Kidney (tissue), 22 donors: ENCODE measurements at places on chromosomes 12 and 14. TPM values are rescaled to one million over a fixed set of nuclear protein-coding genes. Genes with fewer than 3 reads are reported as not detected.
A peak's percentile ranks its signal among the peaks of the same experiment; 100 is the strongest.

GRCh38 chr12:104480826-104481440, 24.2 kb downstream of the CHST11 start:
- DNase-seq: no peak

DNA sequence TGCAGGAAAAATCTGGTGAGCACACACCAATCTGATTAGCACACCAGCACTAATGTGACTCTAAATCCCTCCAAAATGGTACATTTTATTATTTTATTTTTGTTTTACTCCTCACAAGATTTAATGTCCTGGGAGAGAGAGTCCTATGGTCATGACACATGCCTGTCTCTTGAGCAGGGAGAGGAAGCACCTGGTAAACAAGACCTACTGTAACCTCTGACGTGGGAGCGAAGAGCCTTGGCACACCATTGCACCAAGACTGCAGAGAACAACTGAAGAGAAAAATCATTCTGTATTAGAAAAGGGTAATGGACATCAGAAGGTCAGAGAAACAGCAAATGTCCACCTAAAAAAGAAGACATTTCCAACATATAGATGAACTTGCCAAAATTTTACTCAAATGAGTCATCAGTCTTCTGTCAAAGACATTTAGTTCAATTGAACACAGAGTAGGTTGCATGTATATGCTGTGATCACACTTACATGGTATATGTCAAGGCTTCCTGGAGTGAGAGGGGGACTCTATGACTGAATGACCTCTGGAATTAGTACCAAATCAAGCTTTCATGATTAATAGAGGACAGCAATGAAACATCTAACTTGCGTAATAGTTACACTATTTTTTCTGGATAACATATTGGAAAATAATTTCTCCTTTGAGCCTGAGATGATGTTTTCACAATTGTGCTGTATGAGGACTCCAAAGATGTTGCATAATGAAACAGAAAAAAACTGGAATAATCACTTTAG, 186.9 kb upstream of the FLRT2 start:
- DNase-seq: no peak

DNA sequence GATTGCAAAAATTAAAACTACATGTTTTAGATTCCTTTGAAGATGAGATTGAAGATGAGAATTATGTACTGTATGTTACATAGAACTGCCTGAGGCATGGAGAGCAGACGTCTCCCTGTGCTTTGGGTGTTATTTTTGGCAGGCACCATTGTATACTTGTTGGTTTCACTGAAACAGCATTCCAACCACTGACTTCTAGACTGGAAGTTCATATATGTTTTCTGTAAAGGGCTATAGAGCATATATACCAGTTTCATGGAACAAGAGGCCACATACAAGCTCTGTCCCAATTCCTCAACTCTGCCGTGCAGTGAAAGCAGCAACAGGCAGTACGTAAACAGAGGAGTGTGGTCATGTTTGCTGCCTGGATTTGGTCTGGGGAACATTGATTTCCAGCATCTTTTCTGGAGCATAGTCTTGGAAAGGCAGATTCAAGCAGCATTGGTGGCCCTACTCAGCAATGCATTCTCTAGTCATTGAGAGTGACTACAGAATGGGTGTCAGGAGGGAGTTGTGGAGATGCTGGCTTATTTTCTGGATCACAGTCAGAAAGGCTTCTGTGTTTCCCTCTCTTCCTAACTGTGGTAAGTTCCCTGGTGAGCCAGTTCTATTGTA, 57.6 kb upstream of the CNTN1 start:
- peak; percentile 21 for DNase-seq

DNA sequence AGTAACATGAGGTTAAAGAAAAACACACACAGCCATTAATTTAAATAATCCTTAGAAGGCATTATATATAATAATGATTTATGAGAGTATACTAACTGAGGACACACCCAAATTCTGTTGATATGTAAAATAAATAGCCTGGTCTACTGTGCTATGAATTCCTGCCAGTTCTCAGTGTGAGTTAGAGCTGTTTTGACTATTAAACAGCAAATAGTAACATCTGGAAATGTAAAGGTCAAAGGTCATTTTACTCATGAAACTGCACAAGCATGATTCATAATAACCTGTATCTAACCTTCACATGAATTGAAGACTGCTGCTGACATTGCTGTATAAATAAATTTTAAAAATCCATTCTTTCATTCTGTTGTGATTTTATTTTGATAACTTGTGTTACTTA, 966.7 kb downstream of the SLC6A15 start:
- no peak for DNase-seq

GRCh38 chr14:32372154-32372553, 43.1 kb downstream of the AKAP6 start:
- no peak for DNase-seq

DNA sequence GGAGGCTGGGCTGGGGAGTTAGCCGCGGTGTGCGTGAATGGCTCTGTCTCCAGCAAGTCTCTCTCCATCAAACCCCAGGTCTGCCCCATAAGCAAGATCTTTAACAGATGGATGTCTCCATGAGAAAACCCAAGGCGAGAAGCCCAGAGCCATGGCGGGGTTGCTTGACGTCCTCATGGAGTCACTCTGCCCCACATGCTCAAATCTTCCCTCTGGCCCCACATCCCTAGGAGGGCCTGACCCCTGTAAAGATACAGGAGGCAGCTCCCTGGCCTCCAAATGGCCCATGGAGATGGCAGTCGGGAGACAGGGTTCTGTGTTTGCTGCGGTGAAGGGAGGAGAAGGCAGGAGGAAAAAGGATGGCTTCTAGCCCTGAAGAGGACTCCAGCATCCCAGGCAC, 49.3 kb downstream of the C14orf132 start:
- no peak for DNase-seq

DNA sequence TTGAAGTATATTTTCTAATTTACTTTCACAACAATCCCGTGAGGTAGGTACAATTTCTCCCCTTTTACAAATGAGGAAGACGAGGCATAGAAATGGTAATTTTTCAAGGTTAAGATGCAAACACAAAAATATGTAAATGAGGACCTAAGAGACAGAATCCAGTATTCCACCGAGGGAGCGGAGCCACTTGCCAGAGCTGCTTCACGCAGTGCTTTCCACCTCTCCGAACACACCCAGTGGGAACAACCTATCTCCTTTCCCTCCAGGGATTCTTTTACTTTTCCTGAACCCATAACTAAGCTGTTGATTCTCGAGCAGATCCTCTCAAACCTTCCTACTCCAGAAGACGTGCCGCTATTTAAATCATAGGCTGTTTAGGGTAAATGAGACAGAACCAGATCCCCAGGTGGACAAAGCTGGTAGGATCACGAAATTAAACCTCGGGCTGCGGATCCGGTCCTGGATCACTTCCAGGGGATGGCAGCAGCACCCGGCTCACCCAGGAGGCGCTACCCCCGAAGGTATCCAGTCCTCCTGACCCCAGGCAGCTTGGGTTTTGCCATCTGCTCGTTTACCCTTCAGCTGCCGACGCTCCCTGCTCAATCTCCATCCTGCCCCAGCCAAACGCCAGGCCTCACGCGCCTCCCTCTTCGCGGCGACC, 1.5 kb downstream of the DDHD1 start:
- peak; percentile 75 for DNase-seq

- DNase-seq: no peak
Measured at GRCh38 chr12:49098703-49099102, 4.1 kb upstream of the DHH start.

GRCh38 chr12:68602720-68603119, 8.0 kb upstream of the RAP1B start:
- no peak for DNase-seq

DNA sequence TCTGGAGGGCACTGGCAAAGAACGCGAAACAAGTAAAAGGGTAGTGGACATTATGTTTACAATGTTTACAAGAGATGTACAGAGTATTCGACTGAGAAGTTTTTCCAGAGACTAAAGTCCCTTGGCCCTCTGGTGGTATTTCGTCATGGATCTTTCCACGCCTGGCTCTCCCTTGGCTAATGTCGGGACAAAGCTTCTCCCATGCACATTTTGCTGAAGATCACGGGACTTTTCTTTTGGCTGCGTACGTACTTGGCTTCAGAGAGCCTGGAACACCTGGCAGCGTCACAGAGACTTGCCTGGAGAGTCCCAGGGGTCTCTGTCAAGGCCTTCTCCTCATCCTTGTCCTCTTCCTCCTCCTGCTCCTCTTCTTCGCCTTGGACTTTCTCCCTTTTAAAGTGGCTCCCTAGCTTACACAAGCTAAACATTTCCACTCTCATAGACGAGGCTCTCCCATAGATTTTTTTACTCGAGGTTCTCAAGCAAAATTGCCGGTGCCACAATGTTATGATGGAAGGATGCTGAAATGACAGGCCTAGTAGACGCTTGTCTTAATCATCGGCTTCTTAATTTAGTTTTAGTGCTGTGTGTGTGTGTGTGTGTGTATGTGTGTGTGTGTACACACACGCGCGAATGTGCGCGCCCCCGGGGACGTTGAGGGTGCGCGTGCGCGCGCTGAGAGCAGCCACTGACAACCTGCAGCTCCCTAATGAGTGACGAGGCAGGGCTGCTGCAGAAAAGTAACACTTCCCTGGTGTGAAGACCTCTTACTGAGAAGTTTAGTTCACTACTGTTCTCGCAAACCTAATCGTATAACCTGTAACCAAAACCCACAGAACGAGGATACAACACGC, 4.9 kb upstream of the FOXG1 start:
- DNase-seq: no peak

- peak; percentile 83 for DNase-seq
Measured at GRCh38 chr12:10363914-10364814, 25.7 kb downstream of the KLRK1 start.

DNA sequence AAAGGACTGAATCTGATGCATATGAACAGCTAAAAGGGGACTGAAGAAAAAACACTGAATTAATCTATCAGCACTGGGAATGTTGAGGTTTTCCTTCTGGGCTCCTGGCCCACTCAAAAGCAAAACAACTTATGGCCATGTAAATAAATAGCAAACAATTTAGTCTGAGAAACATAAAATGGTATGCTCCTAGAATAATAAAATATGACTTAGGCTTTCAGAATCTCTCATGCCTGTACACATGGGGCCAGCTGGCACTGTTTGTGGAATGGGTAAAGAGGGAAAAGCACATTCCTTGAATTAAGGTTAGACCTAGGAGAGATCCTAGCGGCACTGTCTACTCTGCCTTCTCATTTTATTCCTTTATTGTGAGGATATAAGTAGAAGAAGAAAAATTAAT, 6.2 kb downstream of the KLHDC2 start:
- no peak for DNase-seq

DNA sequence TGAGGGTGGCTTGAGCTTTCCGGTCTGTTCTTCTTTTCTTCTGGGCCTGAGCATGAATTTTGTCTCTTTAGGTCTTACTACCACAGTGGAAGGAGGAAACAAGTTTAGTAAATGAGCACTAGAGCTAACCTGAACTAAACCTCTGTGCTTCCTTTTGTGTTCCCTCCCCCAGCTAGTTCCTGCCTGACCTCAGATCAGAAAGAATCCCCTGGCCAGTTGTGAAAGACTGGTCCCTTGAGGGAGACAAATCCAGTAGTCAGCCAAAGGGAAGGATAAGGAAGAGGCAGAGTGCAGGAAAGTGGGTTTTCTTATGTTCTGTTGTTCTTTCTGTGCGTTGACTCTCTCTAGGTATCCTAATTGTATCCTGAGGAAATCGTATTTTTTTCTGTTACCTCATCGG, 17.5 kb downstream of the ZNF664 start:
- no peak for DNase-seq

DNA sequence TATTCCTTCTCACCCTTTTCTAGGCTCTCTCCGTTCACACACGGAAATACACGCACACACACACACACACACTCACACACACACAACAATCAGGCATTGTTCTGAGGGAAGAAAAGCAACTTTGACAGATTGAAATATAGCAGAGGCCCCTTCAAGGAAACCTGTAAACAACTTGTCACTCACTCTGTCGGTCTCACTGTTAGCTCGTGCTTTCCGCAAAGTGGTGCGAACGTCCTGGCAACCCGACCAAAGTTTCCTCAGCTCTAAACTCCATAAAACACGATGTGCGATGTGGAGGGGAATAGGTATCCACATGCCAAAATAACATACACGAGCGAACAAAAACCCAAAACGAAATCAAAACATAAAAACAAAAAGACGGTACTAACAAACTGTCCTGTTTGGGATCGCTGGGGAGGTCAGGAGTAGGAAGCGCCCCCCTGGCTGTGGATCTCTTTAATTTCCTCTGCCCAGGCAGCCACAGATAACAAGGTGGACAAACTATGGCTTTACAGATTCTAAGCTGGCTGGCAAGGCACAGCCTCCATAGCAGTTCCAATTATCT, 822 bp upstream of the SOX5 start:
- DNase-seq: peak; percentile 61

DNA sequence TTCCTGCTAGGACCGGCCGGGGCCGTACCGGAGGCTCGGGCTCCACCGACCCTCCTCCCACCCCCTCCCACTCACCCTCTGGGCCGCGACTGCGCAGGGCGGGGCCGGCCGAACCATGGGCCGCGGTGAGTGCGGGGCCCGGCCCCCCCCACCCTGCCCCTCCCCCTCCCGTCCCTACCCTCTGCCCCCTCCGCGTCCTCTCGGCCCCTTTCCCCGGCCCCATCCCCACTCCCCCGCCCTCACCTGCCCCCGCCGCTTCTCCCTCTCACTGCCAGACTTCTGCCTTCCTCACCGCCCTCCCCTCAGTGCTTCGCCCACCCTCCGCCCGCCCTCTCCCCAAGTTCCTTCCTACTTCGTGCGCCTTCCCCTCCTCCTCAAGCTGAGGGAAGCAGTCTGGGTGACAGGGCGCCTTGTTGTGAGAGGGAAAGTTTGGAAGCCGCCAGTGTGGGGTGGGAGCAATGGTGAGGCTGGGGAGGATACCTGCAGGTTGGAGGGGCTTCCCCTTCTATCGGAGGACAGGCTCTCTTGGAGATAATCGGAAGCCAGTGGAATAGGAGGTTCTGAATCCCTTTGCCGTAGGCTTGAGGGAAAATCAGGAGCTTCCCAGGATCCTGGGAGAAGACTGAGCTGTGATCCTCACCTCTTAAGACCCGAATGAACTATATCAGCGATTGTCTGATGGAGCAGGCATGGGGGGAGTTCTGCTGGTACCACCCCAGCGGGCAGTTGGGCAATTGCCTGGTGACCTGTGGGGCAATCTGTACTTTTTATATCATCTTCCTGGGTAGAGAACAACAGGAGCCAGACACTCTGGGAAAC, 472 bp downstream of the MBD6 start:
- DNase-seq: no peak

DNA sequence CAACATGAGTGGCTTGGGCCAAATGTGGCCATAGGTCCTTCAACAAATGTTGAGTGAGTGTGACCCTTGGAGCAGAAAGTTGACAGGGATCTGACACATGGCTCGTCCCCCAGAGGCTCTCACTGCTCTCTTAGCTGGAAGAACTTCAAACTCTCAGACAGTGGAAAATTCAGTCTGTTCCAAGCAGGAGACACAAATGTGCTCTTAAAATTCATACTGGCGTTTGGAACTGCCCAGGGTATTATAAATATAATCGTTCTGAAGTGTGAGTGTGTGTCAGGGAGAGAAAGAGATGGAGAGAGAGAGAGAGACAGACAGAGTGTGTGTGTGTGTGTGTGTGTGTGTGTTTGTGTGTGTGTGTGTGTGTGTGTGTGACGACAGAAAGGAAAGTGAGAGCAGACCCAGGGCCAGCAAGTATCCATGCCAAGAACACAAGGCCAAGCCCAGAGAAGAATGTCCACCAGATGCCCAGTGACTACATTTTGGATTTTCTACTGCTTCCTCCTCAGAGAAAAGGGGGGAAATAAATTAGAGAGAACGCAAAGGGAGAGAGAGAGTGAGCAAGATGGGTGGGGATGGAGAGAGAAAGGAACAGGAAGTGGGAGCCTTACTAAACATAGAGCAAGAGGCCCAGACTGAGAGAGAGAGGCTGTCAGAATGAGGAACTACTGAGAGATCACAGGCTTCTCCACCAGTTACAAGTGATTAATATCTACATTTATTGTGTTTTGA, 193.6 kb upstream of the NUDT4 start:
- DNase-seq: peak; percentile 56

Gene BDKRB1
- 1.2 TPM for total RNA-seq

Gene PPP4R4
- total RNA-seq: 0.47 TPM

Gene GLIPR1L1
- total RNA-seq: not detected
